Left kidney (tissue), 8 donors: ENCODE measurements at places on chromosomes 6 and 20. TPM values are rescaled to one million over a fixed set of nuclear protein-coding genes. Genes with fewer than 3 reads are reported as not detected.
A peak's percentile ranks its signal among the peaks of the same experiment; 100 is the strongest.

DNA sequence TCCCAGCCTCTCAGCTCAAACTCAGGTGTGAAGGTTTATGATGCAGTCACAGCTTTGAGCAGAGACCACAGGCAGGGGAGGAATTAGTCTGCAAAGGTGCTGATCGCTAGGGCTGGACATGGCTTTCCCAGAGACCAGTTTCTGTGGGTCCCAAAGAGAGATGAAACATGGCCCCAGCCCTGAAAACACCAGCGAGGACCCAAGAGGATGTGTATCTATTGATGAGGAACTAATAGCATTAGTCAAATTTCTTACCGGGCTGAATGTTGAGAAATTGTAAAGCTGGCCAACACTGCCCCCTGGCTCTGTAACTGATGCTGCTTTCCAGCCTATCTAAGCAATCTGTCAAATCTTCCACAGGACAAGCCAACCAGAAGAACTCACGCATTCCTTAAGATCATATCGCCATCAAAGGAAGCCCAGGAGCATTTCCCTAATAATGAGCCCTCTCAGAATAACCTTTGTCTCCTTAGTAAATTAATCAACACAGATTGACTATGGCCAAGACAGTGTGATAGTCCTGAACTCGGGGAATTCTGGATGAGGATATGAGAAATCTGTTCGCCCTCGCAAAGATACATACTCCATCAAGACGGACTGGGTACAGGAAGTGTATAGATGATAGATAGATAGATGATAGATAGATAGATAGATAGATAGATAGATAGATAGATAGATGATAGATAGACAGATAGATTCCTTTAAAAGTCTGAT lies 7.8 kb upstream of the ACSS1 start:
- DNase-seq: no peak

DNA sequence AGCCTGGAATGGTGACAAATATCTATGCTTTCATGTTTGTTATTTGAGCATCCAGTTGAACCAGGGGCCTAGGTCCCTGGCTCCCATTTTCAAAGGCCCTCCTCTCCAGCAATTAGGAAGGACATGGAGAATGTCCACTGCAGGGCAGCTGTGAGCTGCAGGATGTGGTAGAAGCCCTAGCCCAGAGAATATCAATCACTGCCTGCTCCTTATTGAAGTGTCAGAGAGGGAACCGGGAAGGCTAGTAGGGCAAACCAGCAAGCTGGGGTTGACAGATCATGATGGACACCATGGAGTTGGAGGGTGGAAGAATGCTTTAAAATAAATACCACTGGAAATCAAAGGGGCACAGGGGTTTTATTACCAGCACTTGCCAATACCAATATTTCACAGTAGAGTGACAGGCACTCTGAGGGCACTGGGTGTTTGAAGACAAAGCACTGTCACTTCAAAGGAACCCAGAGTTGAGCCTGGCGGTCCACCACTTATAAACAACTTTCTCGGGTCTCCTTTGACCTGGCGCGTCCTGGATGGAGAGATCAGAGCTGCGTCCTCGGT lies 47.7 kb downstream of the ZNF831 start:
- DNase-seq: no peak

DNA sequence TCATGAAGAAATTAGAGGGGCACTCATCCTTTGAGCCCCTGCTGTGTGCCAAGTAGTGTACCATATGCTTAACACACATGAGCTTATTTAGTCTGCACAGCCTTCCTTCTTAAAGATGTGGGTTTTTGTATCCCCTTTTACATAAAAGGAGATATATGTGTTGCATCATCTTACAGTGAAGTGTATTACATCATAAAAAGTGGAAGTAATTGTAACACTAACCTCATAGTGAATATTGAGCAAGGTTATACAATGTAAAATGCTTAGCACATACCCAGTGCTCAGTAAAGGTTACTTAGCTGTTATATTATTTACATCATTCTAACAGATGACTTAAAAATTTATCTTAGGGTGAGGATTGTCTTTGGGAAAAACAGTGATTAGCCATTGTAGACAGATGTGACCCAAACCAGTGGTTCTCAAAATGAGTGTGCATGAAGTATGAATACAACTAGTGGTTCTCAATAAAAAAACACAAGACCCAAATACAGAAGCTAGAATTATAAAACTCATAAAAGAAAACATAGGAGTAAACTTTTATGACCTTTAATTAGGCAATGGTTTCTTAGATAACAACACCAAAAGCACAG lies 3.8 kb upstream of the PIGU start:
- DNase-seq: no peak

DNA sequence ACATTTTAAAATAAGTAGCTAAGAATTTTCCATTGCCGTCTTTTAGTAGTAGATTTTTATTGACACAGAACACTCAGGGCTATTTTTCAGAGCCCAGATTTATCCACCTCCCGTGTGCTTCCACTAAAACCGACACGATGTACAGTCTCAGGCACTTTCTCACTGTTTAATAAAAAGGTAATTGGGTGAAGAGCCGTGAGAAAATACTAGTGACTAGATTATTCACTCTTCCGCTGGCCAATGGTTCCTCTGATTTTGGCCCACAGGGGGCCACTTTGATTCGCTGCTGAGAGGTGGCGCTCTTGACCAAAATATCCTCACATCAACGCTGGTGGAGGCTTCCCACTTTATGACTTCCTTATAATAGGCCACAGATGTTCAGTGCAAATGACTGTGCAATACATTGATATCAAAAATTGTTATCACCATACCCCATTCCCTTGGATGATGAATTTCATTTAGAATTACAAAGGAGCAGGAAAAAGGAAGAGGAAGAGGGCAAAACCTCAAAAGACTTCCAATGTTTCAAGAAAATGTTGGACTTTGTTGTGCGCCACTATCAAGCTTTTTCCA lies 12.3 kb upstream of the HDDC2 start:
- peak; percentile 59 for DNase-seq

DNA sequence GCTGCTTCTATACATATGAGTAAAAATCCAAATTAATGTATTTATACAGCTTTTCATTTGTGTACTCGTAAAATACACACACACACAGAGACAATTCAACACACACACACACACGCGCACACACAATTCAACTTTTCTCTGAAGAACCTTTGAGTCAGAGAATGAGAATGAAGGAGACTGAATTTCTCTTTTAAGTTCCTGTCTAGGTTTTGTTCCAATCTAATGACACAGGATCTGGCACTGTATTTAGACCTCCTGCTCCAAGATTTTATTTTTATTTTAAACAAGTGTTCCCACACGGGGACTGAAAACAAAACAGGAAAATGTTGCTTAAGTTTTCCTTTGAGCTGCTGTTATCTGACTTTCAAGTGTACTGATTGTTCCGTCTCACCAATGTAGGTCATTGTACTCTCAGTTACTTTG lies 250.8 kb downstream of the LAMA2 start:
- no peak for DNase-seq

DNA sequence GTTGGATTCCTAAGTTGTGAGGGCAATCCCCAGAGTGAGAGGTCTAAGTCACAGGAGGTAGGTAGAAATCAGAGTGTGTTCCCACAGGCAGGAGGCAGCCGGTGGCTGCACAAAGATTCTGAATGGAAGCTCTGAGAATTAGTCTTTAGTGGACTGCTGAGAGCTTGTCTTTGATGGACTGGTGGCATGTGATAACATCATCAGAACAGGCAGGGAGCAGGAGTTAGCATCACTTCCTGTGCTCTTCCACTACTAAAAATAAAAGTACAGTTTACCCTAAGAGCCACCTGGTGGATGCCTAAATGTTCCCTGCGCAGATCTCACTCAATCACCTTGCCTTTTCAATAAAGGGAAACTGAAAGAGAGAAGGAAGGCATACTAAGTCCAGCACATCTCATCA lies 294.6 kb upstream of the POU3F2 start:
- DNase-seq: no peak

DNA sequence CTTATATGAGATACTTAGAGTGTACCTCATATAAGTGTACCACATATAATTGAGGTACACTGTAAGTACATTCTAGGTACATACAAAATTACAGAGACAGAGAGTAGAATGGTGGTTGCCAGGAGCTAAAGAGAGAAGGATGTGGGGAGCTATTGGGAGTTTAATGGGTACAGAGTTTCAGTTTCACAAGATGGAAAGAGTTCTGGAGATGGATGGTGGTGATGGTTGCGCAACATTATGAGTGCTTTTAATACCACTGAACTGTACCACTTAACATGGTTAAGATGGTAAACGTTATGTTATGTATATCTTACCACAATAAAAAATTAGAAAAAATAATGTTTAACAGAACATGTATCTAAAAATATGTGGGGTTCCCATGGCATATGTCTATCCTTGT lies 69.4 kb downstream of the PRND start:
- DNase-seq: no peak

GRCh38 chr6:31169123-31169857 lies 1.2 kb downstream of the POU5F1 start:
- DNase-seq: no peak

The C6orf163 gene
- 7.8 TPM for polyA plus RNA-seq

- DNase-seq: no peak
Measured at GRCh38 chr6:81847866-81848265, 95.4 kb upstream of the TENT5A start.

GRCh38 chr6:56037601-56038000 lies 162.2 kb upstream of the BMP5 start:
- no peak for DNase-seq

GRCh38 chr6:134331256-134331655 lies 13.3 kb upstream of the SGK1 start:
- no peak for DNase-seq

The CALHM4 gene
- polyA plus RNA-seq: 1.4 TPM

- DNase-seq: no peak
Measured at GRCh38 chr20:35627121-35627520, 11.5 kb downstream of the SPAG4 start.

DNA sequence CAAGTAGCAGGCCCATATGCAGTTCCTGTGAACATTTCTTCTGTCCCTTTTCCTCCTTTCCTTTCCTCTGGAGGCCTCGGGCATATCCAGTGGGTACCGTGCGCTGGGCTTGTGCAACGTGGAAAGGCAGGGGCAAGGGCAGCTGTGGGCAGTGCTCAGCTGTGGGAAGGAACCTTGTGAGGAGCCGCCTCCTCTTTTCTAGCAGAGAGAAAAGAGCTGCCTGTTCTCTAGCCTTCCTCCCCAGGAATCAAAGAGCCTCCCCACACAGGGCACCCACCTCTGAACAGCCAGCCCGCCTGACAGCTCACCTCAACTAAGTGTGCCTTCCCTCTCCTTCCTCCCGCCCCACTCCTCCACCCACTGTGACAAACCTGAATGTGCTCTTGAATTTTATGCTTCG lies 143.3 kb upstream of the HDDC2 start:
- no peak for DNase-seq

The HLA-DQB1 gene
- polyA plus RNA-seq: 8.4 TPM

GRCh38 chr6:139017227-139017626 lies 11.3 kb upstream of the ABRACL start:
- DNase-seq: no peak

GRCh38 chr20:1203630-1204029 lies 376 bp downstream of the C20orf202 start:
- DNase-seq: no peak

GRCh38 chr20:62451156-62451767 lies 23.9 kb upstream of the RBBP8NL start:
- DNase-seq: no peak

The LIME1 gene
- 4.3 TPM for polyA plus RNA-seq

DNA sequence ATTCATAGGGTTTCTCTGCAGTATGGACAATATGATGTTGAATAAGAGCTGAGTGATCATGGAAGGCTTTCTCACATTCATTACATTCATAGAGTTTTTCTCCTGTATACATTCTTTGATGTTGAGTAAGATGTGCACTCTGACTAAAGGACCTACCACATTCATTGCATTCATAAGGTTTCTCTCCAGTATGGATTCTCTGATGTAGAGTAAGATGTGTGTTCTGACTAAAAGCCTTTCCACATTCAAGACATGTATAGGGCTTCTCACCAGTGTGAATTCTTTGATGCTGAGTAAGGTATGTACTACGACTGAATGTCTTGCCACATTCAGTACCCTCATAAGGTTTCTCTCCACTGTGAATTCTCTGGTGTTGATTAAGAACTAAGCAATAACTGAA lies 29.3 kb upstream of the ZNF391 start:
- no peak for DNase-seq

DNA sequence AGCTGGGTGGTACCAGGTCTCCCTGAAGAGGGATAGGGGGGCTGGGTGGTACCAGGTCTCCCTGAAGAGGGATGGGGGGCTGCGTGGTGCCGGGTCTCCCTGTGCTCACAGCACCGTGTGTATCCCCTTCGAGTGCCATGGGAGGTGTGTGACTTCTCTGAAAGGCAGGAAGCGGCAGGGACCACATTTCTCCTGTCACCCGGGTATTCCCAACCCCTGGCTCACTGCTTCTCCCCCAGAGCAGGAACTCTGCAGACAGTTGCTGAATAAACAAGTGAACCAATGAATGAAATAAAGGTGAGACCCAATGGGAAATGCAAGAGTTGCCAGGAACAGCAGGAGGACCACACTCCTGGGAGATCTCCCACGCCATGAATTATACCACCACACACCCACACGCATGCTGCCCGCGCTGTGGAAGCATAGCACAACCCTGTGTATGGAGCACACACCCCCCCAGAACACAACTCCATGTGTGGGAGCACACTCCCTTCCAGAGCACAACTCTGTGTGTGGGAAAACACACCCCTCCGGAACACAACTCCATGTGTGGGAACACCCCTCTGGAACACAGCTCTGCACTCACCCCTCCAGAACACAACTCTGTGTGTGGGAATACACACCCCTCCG lies 50.7 kb downstream of the RNASET2 start:
- no peak for DNase-seq

The RBCK1 gene
- polyA plus RNA-seq: 94.4 TPM

DNA sequence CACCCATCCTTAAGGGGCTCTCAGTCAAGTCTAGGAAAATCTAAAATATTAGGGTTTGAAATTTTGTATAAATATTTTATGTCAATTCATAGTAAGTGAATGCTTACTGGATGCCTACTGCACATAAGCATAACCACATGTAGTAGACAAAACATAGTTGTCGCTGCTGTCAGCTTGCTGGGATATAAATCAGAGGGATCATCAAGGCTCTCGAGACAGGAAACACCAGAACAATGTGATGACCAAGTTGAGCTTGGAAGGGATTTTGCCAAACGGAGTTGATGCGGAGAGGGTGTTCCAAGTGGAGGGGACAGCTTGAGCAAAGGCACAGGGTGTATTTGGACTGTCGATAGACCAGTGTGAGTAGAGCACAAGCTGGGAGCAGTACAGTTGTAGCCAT lies 105.8 kb upstream of the SUPT3H start:
- DNase-seq: no peak

The FAM184A gene
- polyA plus RNA-seq: 16.1 TPM

The ANKRD60 gene
- not detected for polyA plus RNA-seq

GRCh38 chr6:137638926-137639706 lies 144.9 kb upstream of the OLIG3 start:
- DNase-seq: no peak

The MAP7 gene
- 35.3 TPM for polyA plus RNA-seq

DNA sequence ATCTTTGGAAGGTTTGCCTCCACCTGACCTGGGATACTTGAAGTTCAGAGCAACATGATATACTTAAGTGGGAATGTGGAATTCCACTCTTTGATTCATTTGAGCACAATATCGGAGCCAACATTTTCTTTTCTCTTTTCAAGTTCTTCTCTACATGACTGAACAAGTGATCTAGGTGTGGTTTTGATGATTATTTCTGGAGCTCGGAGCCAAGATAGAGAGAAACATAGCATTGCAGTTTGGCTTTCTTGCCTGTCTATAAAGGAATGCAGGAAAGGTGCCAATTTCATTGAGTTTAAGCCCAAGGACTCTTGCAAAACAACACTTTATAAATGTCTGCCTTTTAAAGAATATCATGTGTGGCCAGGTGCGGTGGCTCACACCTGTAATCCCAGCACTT lies 124.2 kb upstream of the FAM83B start:
- no peak for DNase-seq

- no peak for DNase-seq
Measured at GRCh38 chr20:20215976-20216727, 151.8 kb upstream of the INSM1 start.
